Kidney epithelial cell (primary cell): ENCODE measurements at places on chromosomes 1 and 21. TPM values are rescaled to one million over a fixed set of nuclear protein-coding genes. Genes with fewer than 3 reads are reported as not detected.

DNA sequence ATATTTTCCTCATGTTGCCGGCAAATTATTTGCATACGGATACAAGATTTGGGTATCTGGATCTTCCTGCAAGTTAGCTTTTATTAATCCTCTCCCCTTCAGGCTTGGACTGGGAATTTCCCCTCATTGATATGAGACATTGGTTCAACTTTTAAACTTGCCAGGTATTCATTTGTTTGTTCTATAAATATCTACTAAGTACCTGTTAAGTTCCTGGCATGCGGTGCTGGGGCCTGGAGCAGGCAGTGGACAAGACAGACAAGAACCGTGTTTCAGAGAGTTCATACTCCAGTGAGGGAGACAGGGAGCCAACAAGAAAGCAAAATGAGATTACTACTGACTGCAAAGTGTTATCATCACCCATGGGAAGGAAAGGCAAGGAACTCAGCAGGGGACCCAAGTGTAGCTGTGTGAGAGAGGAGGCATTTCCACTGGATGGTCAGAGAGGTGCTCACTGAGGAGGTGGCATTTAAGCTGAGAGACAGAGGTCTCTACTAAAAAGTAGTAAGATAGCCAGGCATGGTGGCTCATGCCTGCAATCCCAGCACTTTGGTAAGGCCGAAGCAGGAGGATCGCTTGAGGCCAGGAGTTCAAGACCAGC is 39.1 kb upstream of the FHAD1 start:
- no peak for DNase-seq

- DNase-seq, result no peak
These were observed 9.8 kb downstream of the INKA2 start for GRCh38 chr1:111729271-111729921.

The INTS11 gene
- total RNA-seq, result 94.2 and 123 TPM in 2 replicates

- DNase-seq, result peak; percentile 39
These were observed at the start of gene SAMD13 for GRCh38 chr1:84301004-84301784. TSS of gene SAMD13 (plus strand) at chr1:84301708. CDS start at chr1:84303235, 1,527 bp downstream.
